ENCODE measurements at places on chromosomes 13 and 19.

GRCh38 chr19:54707962-54708361, 16.3 kb upstream of the KIR3DL3 start:
- DNase-seq, result no peak

- DNase-seq, result no peak
Measured at GRCh38 chr13:95137096-95137495, 164.2 kb downstream of the ABCC4 start.

- DNase-seq, result no peak
Measured at GRCh38 chr19:964761-965694, 19.1 kb upstream of the WDR18 start.

GRCh38 chr19:7450243-7451223, 38.3 kb downstream of the PEX11G start:
- DNase-seq, result no peak
